DMS153 (cell line): ENCODE measurements at places on chromosomes 5 and 9.

GRCh38 chr5:112124788-112125187, 294.3 kb downstream of the EPB41L4A start:
- DNase-seq: no peak

DNA sequence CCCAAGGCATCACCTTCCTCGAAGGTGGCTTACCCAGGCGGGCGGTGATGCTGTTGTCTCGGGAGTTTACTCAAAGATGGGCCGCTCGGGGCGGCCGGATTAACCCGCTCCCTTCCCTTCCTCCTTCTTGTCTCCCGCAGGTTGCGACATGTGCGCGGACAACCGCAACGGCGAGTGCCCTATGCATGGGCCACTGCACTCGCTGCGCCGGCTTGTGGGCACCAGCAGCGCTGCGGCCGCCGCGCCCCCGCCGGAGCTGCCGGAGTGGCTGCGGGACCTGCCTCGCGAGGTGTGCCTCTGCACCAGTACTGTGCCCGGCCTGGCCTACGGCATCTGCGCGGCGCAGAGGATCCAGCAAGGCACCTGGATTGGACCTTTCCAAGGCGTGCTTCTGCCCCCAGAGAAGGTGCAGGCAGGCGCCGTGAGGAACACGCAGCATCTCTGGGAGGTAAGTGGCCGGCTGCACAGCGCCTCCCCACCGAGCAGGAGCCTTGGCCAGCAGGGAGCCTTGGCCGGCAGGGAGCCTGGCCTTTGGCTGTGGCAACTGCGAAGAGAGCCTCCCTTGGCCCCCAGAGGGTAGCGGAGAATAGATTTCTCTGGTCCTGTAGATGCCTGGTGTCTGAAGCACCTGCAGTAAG, 10.6 kb downstream of the PRDM6 start:
- DNase-seq: no peak

- no peak for DNase-seq
These were observed 14.6 kb downstream of the PAPPA start for GRCh38 chr9:116168231-116168630.

GRCh38 chr9:100586093-100586492, 8.2 kb downstream of the CAVIN4 start:
- no peak for DNase-seq

DNA sequence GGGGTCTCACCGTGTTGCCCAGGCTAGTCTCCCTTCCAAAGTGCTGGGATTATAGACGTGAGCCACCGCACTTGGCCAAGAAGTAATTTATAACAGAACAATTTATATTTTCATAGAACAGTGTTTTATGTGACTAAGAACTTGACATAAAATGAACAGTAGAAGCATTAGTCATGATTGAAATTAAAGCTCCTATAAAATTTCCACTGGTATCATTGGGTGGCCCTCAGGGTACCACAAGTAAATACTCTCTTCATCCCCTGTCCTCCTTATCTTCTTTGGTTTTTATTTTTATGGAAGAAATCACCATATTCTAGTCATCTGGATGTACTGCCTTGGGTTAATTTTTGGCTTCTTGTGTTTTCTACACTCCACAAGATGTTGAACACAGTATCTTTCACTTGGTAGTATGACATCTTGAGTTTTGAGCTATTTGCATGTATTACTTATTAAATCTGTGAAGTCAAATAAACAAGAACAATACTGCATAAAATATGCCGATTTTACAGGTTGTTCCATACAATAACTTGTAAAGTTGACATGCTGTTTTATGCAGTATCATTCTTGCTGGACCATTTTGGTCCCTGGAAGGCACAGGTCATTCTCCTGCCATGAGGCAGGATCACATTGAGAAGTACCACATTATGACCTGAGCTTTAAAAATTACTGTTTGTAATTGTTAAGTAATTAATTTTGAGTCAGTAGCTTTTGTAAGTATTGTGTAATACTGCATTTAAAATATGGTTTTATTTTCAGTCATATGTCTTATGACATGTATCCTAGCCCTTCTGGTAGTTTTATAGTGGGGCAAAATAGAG, 24.4 kb downstream of the LMNB1 start:
- no peak for DNase-seq

DNA sequence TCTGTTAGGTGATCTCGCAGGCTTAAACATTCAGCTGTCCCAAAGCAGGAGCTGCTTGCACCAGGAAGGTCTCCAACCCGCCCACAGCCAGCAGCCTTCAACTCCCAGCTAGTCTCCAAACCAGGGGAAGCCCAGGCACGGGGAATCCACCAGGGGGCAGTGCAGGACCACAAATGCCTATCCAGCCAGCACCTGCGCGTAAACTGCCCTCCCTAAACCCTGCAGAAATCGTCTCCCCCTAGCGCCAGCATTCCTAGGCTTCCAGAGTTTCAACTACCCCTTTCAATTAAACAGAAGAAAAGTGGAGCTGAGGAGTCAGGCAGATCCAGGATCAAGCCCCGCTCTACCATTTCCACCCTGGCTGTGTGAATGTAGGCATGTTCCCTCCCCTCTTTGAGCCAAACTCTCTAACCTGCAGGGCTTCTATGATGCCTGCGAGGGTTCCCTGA, 72.0 kb downstream of the HRH2 start:
- DNase-seq: peak; percentile 64
